ENCODE measurements at places on chromosomes 1 and 21.
A peak's percentile ranks its signal among the peaks of the same experiment; 100 is the strongest.

- H3K27me3 ChIP-seq = peaks cover 39% of the 10 kb centered on the region
- H3K4me1 ChIP-seq = peaks cover 3% of the 10 kb centered on the region
- H3K36me3 ChIP-seq = no peaks in the 10 kb centered on the region
- no peak for DNase-seq
Observed at GRCh38 chr1:56360021-56360420, 219.3 kb downstream of the PLPP3 start.

DNA sequence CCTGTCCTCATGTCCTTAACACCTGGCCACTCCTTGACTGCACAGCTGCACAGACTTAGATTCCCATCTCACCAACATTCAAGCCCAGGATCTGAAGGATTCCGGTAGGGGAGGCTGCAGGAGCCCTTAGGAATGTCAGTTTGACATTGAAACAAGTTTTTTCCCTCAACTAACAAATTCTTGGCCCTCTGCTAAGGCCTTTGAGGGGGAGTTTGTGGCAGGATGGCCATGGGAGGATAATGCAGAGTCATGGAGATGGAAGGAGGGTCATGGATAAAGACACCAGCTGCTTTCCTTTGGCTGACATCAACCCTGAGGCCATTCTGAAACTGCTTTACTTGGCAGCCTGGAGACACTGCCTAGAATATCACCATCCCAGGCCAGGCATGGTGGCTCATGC lies 63.4 kb upstream of the PPP2R5A start:
- no peaks in the 10 kb centered on the region for H3K27me3 ChIP-seq
- H3K4me3 ChIP-seq = no peak overlapping the region
- H3K27ac ChIP-seq = peak overlapping the region; percentile 57
- H3K4me1 ChIP-seq = peaks cover 27% of the 10 kb centered on the region
- peaks cover 4% of the 10 kb centered on the region for H3K36me3 ChIP-seq

DNA sequence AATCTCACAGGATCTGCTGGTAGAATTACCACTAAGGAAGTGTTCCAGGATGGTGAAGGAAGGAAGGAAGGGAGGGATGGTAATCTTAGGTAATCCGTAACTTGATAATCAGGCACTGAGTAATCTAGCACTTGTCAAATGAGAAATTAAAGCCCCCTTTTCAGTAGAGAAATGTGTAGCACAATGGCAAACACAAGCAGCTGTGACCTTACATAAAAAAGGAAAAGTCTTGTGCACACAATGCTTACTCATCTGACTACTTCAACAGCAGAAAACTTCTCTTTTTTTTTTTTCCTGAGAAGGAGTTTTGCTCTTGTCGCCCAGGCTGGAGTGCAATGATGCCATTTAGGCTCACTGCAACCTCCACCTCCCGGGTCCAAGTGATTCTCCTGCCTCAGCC lies 6.1 kb downstream of the NUP210L start:
- no peak for DNase-seq
- no peak overlapping the region for H3K27ac ChIP-seq
- H3K36me3 ChIP-seq = no peaks in the 10 kb centered on the region
- H3K4me3 ChIP-seq = no peak overlapping the region

DNA sequence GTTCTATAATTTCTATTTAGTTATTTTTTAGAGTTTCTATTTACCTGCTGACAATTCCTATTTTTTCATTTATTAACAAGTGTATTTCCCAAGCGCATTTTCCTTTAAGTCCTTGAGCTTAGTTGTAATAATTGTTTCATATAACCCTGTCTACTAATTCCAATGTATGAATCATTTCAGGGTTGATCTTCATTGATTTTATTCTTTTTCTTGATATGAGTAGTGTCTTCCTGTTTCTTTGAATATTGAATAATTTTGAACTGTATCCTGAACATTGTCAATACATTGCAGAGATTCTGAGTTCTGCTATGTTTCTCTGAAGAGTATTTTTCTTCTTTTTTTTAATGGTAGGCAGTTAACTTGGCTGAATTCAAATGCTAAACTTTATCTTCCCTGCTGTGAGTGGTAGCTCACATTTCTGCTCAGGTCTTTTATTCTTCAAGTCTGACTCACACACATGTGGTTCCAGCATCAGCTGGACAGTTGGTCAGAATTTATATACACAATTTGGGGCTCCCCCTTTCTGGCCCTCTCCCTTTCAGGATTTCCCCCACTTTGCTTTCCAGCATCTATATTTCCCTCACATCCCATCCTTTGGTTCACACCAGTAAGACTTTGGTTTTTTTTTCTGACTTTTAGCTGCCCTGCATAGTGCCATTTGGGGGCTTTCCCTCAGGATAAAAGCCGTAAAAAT lies 54.4 kb upstream of the WDR26 start:
- peaks cover 2% of the 10 kb centered on the region for H3K4me1 ChIP-seq
- no peak overlapping the region for H3K27ac ChIP-seq
- H3K36me3 ChIP-seq = peaks cover 4% of the 10 kb centered on the region
- H3K27me3 ChIP-seq = peaks cover 8% of the 10 kb centered on the region
- H3K4me3 ChIP-seq = no peak overlapping the region

DNA sequence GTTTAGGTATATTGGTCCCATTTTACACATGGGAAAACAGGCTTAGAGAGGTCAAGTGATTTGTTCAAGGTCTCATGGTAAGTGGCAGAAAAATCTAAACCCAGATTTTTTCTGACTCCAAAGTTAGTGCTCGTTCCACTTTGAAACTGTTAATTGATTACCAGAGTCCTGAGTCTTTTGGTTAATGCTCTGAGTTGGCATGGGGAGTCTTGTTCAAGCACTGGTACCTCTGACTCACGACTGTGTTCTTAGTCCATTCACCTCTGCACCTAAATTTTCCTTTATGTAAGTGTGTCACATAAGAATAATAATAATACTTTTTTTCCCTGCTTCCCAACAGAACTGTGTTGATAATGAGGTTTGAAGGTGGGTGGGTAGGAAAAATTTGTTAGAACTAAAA lies 59.3 kb downstream of the VANGL2 start:
- peaks cover 43% of the 10 kb centered on the region for H3K4me1 ChIP-seq
- no peaks in the 10 kb centered on the region for H3K27me3 ChIP-seq
- peaks cover 4% of the 10 kb centered on the region for H3K36me3 ChIP-seq
- no peak overlapping the region for H3K4me3 ChIP-seq

GRCh38 chr21:17987382-17988101 lies 168.4 kb upstream of the C21orf91 start:
- no peak overlapping the region for H3K27ac ChIP-seq
- no peak overlapping the region for H3K4me3 ChIP-seq
- no peaks in the 10 kb centered on the region for H3K4me1 ChIP-seq

DNA sequence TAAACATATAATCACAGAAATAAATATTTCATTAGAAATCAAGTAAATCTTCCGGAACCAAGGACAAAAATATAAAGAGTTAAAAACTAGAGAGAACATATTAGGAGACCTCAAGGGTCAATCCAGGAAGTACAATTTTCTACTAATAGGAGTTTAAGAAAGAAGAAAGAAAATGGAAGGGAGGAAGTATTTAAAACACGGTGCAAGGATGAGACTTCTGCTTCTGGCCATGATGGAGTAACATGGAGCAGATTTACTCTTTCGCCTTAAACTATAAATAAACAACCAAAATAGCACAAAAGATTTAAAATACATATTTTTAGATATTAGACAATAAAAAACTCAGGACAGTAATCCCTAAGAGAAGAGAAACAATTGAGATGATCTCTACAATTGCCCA lies 12.6 kb upstream of the IFNAR1 start:
- H3K36me3 ChIP-seq = no peaks in the 10 kb centered on the region
- no peak overlapping the region for H3K27ac ChIP-seq
- DNase-seq = no peak
- H3K27me3 ChIP-seq = no peaks in the 10 kb centered on the region

GRCh38 chr1:64082459-64082858 lies 121.0 kb upstream of the UBE2U start:
- H3K27me3 ChIP-seq = no peaks in the 10 kb centered on the region
- no peak overlapping the region for H3K4me3 ChIP-seq
- DNase-seq = no peak
- H3K36me3 ChIP-seq = no peaks in the 10 kb centered on the region
- H3K27ac ChIP-seq = no peak overlapping the region

GRCh38 chr1:100583827-100584226 lies 45.9 kb downstream of the GPR88 start:
- peaks cover 3% of the 10 kb centered on the region for H3K36me3 ChIP-seq
- H3K27me3 ChIP-seq = no peaks in the 10 kb centered on the region

DNA sequence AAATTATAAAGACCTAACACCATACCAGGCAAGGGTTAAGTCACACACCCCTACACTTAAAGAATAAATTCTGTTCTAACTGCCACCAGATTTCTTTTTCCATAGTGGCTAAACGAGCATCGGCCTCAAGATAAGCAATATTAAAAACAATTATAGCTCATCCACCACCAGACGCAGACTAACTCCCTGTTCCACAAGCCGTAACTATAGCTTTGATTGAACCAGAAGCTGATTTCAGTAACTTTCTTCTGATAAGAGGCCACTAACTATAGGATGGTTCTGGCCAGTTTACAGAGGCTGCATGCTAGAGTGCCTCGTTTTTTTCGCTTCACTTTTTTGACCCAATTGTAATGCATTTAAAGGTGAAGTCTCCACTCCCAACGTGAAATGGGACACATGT lies 238.8 kb downstream of the MRPL39 start:
- no peak for DNase-seq
- H3K4me3 ChIP-seq = no peak overlapping the region
- no peak overlapping the region for H3K27ac ChIP-seq
- peaks cover 18% of the 10 kb centered on the region for H3K27me3 ChIP-seq
- no peaks in the 10 kb centered on the region for H3K36me3 ChIP-seq
- no peaks in the 10 kb centered on the region for H3K4me1 ChIP-seq

- DNase-seq = no peak
- H3K4me3 ChIP-seq = no peak overlapping the region
- H3K27ac ChIP-seq = no peak overlapping the region
- peaks cover 5% of the 10 kb centered on the region for H3K36me3 ChIP-seq
- H3K4me1 ChIP-seq = peaks cover 5% of the 10 kb centered on the region
- H3K27me3 ChIP-seq = no peaks in the 10 kb centered on the region
Observed at GRCh38 chr1:53868565-53868964, 21.0 kb downstream of the YIPF1 start.

DNA sequence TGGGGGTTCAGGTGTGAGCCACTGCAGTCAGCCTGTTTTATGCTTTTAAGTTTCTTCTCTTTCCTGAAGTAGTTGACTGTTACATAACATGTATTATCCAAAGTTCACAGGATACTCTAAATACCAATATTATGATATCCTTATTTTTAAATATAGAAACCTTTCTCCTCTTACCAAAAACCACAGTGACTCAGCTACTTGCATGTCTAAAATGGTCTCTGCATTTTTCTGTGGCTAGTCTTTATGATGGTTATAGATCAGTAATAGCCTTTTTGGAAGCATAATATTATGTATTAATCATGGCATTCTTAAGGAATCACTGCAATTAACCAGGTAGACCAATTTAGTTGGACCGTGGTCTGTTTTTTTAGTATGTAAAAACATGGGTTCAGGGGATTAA lies 210.8 kb upstream of the CACYBP start:
- H3K4me3 ChIP-seq = no peak overlapping the region
- H3K27me3 ChIP-seq = no peaks in the 10 kb centered on the region
- no peak for DNase-seq

- peaks cover 7% of the 10 kb centered on the region for H3K36me3 ChIP-seq
- no peak for DNase-seq
- no peak overlapping the region for H3K4me3 ChIP-seq
- peaks cover 13% of the 10 kb centered on the region for H3K4me1 ChIP-seq
- H3K27me3 ChIP-seq = no peaks in the 10 kb centered on the region
- no peak overlapping the region for H3K27ac ChIP-seq
Observed at GRCh38 chr1:77954521-77954920, 24.4 kb downstream of the FUBP1 start.

GRCh38 chr1:36135330-36135667 lies 10.3 kb upstream of the COL8A2 start:
- no peak for DNase-seq
- peaks cover 2% of the 10 kb centered on the region for H3K4me1 ChIP-seq
- no peaks in the 10 kb centered on the region for H3K27me3 ChIP-seq
- peaks cover 4% of the 10 kb centered on the region for H3K36me3 ChIP-seq

- no peak overlapping the region for H3K4me3 ChIP-seq
- H3K27ac ChIP-seq = no peak overlapping the region
- DNase-seq = no peak
- peaks cover 2% of the 10 kb centered on the region for H3K36me3 ChIP-seq
- H3K4me1 ChIP-seq = no peaks in the 10 kb centered on the region
Observed at GRCh38 chr1:119795261-119796200, 15.7 kb downstream of the REG4 start.

- DNase-seq = no peak
- peaks cover 28% of the 10 kb centered on the region for H3K27me3 ChIP-seq
- H3K36me3 ChIP-seq = no peaks in the 10 kb centered on the region
- no peak within 1 kb of the TSS for H3K4me3 ChIP-seq
Observed at GRCh38 chr1:204166219-204166618, at the start of gene REN. Gene REN, minus strand, starts transcription at chr1:204166337. Its CDS starts 44 bp downstream, at chr1:204166293.

DNA sequence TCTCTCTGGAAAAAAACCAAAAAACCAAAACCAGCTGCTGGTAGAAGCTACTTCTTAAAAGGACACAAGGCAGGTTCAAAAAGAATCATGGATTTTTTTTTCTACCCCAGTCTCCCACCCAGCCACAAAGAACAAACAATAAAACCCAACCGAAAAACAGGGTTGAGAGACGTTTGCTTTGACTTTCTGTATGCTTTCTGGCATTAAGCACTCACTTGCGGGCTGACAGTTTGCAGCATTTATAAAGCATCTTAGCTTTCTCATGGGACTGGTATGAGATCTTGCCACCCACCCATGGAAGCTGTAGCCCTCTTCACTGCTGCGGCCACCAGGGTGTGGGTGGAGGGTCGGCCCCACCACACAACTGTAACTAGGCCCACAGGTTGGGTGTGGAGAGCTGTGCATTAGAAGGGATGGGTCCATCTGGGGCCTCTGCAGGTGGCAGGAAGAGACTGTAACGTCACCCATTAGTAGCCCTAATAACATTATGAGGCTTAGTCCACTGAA lies 165.7 kb downstream of the RHOU start:
- H3K27ac ChIP-seq = no peak overlapping the region
- no peak for DNase-seq
- no peaks in the 10 kb centered on the region for H3K27me3 ChIP-seq
- no peaks in the 10 kb centered on the region for H3K36me3 ChIP-seq
- H3K4me1 ChIP-seq = peaks cover 5% of the 10 kb centered on the region

DNA sequence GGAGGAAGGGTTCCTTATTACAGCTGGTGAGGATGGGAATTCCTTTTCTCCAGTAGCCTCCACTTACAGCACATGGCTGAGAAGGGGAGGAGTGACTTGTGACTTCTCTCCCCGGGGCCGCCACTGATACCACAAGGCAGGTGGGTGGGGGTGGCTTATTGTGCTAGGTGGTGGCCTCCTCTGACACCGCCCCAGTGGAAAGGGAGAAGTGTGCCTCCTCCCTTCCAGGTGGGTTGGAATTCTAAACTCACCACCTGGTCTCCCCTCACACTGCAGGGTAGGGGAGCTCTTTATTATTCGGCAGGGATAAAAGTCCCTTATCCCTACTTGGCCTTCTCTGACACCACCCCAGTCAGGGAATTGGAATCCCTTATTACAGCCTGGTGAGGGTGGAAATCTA lies 89.5 kb downstream of the CCDC30 start:
- peaks cover 10% of the 10 kb centered on the region for H3K36me3 ChIP-seq
- no peaks in the 10 kb centered on the region for H3K27me3 ChIP-seq
- peaks cover 5% of the 10 kb centered on the region for H3K4me1 ChIP-seq

Measured in T-helper 17 cell (primary cell).